ENCODE measurements at places on chromosomes 11 and 22.

GRCh38 chr11:73241300-73241699 is 23.2 kb downstream of the P2RY2 start:
- no peak for DNase-seq

GRCh38 chr22:29716814-29717545 is 2.8 kb upstream of the CABP7 start:
- no peak for DNase-seq

- DNase-seq, result no peak
Measured at GRCh38 chr11:13329670-13330356, 52.2 kb downstream of the BMAL1 start.

DNA sequence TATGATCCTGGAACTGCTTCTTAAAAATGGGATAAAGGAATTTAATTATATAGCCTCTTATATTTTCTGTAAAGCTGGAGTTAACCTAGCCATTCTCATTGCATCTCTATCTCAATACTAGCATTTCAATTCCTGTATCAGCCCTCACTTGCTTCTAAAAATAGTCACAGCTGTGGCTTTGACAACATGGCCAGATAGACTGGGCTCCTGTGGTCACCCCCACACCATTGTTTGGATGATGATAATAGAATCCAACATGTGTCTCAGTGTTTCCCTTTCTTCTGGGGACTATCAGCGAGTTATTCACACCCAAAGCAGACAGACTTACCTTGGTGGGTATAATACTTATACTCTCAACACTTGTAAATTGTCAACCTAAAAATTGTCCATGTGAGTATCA is 6.9 kb downstream of the VWA5A start:
- no peak for DNase-seq
